ENCODE measurements at places on chromosomes 11 and 22.

GRCh38 chr22:17888855-17889254 lies 114.6 kb upstream of the BID start:
- DNase-seq, result no peak

DNA sequence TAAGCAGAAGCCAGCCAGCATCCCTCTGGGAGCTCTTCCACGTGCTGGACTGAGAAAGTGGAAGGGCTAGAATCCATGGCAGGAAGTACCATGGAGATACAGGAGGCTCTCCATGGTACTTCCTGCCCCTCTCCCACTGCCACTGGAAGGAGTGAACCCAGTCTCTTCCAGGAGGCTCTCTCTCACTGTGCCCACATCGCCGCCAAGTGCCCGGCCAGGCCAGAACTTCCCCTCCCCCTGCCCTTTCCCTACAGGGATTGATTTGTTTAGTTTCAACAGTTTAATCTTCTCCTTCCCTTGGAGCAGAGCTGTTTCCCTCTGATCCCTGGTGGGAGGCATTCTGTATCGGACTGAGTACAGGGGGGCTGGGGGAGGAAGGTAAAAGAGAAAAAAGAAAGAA lies 133.6 kb downstream of the DSCAML1 start:
- DNase-seq, result no peak

- DNase-seq, result no peak
Observed at GRCh38 chr22:40211476-40212054, 33.8 kb downstream of the TNRC6B start.

- DNase-seq, result no peak
Observed at GRCh38 chr11:13302420-13302958, 24.9 kb downstream of the BMAL1 start.

DNA sequence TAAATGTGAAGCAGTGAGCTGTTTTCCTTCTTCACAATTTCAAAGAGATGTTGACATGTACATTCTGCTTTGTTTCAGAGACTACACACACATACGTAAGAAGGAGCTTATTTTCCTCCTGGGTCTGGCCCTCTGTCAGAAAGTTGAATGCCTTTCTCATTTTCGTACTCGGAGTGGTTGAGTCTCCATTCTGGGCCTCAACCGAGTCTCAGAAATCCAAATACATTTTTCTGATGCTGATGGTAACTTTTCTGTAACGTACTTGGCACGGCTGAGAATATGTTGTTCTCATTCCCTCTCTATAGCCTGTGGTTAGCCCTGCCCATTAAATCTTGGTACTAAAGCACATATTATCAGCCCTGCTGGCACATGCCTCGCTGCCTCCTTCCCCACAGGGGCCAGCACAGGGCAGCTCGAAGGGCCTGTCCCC lies 25.3 kb downstream of the PARVA start:
- no peak for DNase-seq

GRCh38 chr22:30181459-30182349 lies 64.9 kb downstream of the LIF start:
- no peak for DNase-seq

- no peak for DNase-seq
Observed at GRCh38 chr11:102592634-102593581, 32.2 kb downstream of the MMP20 start.

DNA sequence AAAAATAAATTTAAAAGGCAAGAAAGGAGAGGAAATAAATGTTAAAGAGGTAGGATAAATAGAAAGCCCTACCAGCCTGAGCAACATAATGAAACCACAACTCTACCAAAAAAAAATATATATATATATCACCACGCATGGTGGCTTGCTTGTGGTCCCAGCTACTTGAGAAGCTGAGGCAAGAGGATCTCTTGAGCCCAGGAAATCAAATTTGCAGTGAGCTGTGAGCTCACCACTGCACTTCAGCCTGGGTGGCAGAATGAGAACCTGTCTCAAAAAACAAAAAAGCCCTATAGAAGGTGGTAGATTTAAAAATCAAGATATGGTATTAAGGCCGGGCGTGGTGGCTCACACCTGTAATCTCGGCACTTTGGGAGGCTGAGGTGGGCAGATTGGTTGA lies 10.5 kb downstream of the NUCB2 start:
- no peak for DNase-seq
